GM12891 (cell line): ENCODE measurements at places on chromosomes 5 and 9.

DNA sequence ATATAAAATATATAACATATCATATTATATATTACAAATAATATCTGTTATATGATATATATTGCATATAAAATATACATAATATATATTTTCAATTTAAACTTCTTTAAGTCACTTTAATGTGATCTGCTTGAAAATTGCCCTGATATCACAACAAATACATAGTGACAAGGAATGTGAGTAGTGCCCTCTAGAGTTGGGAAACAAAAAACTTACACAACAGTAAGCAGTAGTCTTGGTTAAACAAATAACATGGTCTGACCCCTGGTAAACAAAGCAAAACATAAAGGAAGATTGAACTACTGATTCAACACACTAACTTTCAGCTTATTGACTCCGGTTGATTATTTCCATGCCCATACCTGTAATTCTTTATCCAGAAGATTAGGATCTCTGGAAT lies 188.3 kb upstream of the NMUR2 start:
- DNase-seq, result no peak

DNA sequence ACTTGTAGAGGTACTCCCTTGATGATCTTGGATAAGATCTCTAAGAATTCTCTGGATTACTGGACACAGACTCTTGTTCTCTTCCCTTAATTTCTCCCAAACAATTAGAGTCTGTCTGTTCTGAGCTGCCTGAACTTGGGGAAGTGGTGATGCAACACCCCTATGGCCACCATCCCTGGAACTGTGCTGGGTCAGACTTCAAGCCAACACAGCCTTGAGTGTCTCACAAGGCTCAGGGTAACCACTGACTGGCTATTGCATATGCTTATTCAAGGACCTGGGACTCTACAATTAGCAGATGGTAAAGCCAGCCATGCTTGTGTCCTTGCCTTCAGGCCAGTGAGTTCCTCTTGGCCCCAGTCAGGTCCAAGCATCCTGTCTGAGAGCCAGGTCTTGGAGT lies 504.5 kb downstream of the MAN2A1 start:
- DNase-seq, result no peak

DNA sequence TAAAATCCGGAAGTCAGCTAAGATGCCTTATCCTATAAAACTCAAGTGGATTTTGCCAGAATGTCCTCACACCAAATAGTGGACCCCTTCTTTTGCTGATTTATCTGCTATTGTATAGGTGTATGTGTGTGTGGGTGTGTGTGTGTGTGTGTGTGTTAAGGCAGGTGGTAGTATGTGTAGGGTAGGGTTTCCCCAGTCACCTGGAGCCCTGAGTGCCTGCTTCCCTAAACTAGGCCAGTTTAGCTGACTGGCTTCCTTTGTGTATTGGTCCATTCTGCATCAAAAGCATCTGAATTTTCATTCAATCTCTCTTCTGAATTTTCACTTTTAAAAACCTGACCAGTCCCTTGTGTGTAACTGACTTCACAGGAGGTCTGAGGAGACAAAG lies 42.2 kb upstream of the LCP2 start:
- no peak for DNase-seq

DNA sequence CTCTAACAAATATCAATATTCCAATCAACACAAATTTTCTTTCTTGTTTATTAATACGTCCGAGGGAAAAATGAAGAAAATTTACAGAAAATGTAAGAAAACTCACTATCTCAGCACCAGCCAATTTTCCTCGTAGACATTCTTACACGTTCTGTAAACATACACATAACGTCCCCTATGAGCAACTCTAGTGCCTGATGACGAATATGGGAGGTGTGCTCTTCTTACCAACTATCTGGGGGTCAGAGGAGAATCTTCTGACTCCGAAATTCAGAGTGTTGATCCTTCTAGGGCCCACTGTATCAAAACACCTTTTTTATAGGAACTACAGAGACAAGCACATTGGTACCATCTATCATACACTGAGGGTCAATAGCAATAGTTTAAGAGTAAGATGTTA lies 198.7 kb downstream of the GAPVD1 start:
- DNase-seq, result no peak

GRCh38 chr5:90248640-90249039 lies 160.9 kb downstream of the CETN3 start:
- no peak for DNase-seq

- no peak for DNase-seq
These were observed 7.3 kb upstream of the GRHPR start for GRCh38 chr9:37415011-37415719.

DNA sequence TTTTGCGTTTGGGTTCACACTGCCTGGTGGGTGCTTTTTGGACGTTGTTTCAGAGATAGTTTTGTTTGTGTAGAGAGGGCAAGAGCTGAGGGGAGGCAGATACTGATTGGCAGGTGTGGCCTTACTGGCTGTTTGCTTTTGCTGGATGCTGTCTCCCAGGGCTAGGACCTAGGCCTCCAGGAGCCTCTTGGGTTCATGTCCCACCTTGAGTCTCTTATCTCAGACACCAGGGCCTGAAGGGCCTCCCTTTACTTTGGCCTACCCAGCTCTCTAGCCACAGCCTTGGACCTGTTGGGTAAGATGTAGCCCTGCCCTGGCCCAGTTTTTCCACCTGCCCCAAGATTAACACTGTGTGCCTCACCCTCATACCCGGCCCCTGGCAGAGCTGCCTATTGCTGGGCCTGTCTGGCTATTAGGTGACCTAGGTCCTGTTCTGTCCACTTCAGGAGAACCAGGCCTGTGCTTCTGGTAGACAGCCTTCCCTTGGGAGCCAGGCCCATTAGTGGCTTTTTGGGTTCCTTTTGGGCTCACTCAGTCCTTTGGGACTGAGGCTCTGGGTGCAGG lies 13.4 kb downstream of the PTPA start:
- DNase-seq, result no peak

- DNase-seq, result no peak
These were observed 34.9 kb downstream of the UBTD2 start for GRCh38 chr5:172248637-172249036.

GRCh38 chr9:70083429-70083828 lies 39.8 kb downstream of the MAMDC2 start:
- no peak for DNase-seq

- no peak for DNase-seq
These were observed 202.0 kb upstream of the SLC27A6 start for GRCh38 chr5:128763321-128763720.

DNA sequence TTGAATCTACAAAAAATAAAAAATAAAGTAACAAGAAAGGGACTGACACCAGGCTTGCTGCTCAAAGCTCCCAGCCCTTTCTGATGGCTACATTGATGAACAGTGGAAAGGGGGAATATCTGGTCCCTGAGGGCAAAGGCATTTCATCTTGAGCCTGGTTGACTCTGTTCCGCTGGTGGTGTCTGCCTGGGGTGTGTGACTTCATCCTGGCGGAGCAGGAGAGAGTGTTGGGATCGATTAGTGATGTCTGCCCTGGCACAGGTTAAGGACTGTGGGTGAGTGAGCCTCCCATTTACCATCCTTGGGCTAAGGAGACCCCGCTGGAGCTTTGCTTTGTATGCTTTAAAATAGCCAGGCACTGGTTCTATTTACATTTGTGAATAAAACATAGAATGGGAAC lies 56.9 kb upstream of the ASS1 start:
- no peak for DNase-seq

- no peak for DNase-seq
These were observed 195.4 kb downstream of the HSPA4 start for GRCh38 chr5:133247151-133247709.

DNA sequence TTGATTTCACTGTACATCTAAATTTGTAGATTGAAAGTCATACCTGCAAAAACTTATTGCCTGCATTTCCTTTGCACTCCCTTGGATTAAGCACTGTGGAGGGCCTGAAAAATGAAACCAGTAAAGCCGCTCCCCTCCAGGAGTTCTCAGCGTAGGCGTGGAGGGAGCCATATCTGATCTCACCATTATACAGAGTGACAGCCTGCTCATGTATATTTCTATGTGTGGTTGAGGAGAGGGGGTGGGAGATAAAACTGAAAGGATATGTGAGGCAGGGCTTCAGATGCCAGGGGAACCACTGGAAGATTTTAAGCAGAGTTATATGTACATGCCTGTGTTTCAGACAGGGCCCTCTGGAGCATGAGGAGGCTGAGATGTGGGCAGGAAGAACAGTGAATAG lies 303.0 kb downstream of the MSX2 start:
- no peak for DNase-seq

DNA sequence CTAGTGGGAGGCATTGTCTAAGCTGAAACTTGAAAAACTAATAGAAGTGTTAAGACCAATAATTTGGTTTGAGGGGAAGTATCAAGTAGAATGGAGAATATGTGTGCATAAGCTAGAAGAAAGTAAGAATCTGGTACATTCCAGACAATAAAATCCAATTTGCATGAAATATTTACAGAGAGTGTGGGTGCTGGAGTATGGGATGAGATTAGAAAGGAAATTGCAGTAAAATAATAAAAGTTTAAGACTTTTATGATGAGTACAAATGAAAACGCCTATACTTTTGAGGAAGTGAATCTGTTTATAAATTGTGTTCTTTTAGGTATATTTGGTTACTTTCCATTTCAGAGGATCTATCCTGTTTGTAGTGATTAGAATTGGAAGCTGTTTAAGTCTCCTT lies 165.4 kb upstream of the TNC start:
- DNase-seq, result no peak

DNA sequence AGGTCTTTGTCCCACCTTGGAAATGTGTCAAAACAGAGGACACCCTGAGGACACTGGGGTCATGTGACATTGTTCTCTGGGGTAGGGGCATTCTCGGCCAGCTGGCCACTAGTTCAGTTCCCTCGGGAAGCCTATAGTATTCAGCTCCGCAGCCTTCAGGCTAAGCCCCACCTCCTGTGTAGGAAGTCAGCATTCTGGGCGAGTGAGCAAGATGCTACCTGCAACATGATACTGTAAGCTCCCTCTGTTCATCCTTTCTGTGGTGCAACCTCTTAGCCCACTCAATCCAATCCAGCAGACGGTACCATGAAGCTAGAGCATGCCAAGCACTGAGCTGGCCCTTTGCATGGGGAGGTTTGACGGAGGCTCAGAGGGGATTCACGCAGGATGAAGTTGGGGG lies 5.3 kb downstream of the NTNG2 start:
- no peak for DNase-seq

GRCh38 chr9:134388289-134388808 lies 62.1 kb downstream of the RXRA start:
- DNase-seq, result no peak

DNA sequence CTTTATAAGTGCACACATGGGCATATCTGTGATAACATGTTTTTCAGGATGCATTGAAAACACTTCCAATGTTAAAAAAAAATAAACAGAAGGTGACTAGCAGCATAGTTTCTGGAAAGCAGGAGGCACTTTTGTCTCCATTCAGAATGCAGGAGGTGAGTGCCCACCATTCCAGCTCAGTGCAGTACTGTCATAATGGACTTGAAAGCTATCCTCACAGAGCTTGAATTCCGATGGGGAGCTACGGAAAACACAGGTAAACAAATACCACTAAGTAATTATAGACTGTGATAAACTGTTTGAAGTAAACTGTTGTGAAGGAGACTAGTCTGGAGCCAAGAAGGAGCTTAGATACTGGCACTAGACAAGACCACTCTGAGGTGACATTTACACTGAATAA lies 9.9 kb downstream of the FBN2 start:
- no peak for DNase-seq

GRCh38 chr5:148786456-148786855 lies 40.0 kb upstream of the ADRB2 start:
- no peak for DNase-seq

GRCh38 chr5:180786531-180787398 lies 15.8 kb downstream of the MGAT1 start:
- no peak for DNase-seq

DNA sequence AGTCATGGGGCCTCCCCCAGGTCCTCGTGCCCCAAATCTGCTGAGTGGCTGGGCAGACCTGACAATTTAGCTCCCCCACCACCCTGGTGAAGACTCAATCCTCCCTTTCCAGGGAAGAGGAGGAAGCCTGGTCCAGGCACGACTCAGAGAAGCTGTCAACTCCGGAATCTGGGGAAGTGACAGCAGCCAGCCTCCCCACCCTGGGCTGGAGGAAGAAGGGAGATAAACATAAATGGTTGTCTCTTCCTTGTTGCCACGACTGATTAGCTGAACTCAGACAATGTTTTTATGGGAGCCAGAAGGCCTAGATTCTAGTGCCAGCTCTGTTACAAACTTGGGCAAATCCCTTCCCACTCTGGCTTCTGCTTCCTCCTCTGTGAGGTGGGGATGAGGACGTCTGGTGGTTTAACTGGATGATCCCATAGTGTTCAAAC lies 15.4 kb downstream of the CCDC69 start:
- no peak for DNase-seq

DNA sequence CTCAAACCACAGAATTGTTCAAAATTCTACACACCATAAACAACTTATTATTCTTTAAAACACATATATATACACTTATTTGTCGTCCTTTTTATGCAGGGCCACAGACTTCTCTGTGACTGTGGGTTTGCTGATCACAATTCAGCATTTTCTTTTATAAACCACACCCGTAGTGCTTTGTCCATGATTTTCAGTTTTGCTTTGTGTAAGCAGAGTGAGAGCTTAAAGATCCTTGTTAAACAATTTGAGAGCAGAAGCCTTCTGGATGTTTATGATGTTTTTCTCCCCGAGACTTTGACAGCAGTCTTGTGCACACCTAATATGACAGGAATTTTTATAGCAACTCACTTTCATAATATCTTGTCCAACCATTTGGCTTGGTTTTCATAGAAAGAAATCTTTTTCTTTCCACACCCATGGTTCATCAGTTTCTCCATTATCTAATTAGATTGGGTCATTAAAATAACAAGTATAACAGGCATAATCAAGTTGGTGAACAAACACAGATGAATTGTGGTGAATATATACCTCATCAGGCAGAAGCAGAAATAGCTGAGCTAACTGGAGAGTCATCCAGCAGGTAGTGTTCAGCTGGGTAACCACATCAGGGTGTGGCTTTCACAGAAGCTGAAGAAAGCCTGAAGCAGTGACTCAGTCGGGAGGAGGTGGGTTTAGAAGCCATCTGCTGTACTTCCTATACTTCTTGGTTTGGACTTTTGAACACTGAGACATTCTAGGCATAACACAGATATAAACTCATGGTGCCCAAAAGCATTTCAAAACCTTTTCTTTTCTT lies 232.8 kb downstream of the DOCK8 start:
- DNase-seq, result peak; percentile 18

- DNase-seq, result no peak
These were observed 143.3 kb upstream of the ADAMTSL1 start for GRCh38 chr9:18330401-18331309.

GRCh38 chr5:135535820-135536801 lies at the start of gene NEUROG1:
TSS of gene NEUROG1 (minus strand) at chr5:135535964. CDS start at chr5:135535690, 274 bp downstream.
- no peak for DNase-seq
